NCI-H774 (cell line): ENCODE measurements at places on chromosomes 7 and 10.

DNA sequence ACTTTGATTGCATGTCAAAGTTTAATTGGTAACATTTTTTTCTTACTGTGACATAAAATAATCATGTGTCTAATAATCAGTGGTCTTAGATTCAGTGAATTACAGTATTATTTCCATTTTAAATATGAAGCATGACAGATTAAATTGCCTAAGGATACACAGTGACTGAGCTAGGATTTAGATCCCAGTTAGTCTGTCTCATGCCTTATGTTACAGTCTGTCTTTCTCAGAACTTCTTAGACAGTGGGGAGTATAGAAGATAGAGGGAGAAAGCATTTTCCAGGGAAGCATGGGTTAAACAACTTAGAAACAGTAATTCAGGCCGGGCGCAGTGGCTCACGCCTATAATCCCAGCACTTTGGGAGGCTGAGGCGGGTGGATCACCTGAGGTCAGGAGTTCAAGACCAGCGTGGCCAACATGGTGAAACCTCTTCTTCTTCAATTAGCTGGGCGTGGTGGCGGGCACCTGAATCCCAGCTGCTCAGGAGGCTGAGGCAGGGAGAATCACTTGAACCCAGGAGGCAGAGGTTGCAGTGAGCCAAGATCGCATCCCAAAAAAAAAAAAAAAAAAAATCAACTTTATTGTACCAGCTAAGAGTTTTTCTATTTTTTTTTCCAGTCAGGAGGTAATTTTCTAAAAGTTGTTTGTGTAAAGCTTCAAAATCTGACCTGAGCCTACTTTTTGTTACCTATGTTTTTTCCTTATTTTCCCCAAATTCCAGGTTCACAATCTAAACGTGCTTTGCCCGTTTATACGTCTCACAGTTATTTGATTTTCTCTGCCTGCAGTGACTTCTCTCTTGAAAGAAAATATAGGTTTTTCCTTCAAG is 3.3 kb downstream of the CASD1 start:
- DNase-seq = no peak

DNA sequence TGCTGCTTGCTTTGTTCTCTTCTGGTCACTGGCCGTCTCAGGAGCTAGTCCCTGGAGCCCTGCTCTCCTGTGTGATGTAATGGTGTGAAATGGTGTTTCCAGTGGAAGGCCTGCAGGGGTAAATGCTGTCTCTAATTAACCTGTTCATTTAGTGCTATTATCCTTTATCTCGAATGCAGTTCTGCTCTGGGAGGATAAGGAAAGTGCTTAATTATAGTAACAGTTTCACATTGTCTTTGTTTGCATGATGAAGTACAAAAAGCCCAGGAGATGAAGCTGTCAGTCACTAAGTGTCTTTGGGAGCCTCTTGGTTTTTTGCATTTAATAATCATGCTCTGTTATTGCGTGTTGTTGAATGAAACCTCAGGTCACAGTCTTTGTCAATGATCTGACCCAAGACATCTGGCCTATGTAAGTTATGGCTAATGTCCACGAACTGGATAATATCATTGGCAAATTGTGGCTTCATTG is 755.3 kb upstream of the GALNT17 start:
- peak; percentile 53 for DNase-seq

DNA sequence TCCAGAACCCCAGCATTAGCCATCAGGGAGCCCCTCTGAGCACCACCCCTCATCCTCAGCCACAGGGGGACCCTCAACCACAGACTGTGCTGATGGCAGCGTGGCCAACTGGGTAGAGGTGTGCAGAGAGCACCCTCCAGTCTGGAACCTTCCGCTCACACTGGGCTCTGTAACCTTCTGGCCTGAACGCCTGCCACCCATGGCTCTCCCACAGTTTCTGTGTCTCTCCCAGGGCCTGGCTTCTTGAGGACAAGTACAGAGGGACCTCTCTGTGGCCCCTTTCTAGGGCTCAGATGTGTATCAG is 503.0 kb upstream of the MGMT start:
- DNase-seq = no peak

GRCh38 chr7:139543801-139544603 is 20.5 kb downstream of the CLEC2L start:
- no peak for DNase-seq
